Fibroblast of upper back skin (primary cell): ENCODE measurements at places on chromosomes 12 and 14.

DNA sequence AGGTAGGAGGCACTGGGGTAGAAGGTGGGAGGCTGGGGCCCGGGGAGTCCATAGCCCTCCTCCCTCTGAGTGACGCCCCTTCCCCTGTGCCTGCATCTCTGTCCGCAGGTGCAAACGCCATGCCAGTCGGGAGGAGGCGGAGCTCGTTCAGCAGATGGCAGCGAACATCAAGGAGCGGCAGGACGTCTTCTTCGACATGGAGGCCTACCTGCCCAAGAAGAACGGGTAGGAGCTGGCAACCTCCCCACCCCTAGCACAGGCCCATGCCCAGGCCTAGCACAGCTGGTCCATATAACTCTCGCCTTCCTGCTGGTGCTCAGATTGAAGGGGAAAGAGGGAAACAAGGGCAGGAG is 35.6 kb downstream of the TMEM120B start:
- no peak for DNase-seq

DNA sequence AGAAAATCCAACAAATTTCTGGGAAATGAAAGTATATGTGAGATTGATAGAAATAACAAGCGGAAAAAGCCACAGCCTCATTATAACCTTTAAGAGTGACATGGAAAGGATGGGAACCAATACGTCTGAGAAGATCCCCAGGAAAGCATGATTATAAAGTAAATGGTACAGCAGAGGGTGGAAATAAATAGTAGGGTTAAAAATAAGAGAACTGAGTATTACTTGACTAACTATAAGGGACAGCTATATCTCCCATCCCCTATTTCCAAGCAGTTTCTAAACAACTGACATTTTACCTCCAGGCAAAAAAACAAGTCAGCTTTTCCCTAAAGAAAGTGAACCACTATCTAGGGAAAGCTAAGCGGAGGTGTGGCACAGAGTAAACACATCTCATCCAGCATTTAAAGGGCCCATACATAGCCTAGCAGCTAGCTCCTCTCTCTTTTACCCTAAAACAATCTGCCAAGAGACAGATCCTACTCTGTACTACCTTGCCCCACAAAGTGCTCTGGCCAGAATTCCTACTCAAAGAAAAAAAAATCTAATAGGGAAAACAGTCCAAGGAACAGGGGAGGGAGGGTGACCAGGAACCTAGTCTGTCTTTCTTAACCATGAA is 11.2 kb downstream of the OSBPL8 start:
- no peak for DNase-seq

GRCh38 chr12:109736552-109737108 is 23.0 kb downstream of the FAM222A start:
- DNase-seq: peak; percentile 36

GRCh38 chr12:126212824-126213223 is 1147.6 kb downstream of the AACS start:
- DNase-seq: no peak

DNA sequence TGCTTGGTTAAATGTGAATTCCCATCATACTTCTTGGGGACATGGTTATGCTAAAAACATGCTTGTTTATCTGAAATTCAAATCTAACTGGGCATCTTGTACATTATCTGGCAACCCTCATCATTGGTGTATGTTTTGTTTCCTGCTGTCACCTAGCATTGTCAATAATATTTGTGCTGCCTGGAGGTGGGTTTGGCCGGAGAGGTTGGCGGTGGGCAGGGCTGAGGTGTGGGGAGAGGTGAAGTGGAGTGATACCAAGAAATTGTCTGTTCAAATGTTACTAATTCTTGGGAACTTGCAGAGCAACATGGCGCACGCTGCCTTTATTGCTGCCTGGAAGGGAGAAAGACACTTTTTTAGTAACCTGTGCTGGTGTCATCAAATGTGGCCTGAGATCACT is 280.5 kb downstream of the VRK1 start:
- DNase-seq: no peak

DNA sequence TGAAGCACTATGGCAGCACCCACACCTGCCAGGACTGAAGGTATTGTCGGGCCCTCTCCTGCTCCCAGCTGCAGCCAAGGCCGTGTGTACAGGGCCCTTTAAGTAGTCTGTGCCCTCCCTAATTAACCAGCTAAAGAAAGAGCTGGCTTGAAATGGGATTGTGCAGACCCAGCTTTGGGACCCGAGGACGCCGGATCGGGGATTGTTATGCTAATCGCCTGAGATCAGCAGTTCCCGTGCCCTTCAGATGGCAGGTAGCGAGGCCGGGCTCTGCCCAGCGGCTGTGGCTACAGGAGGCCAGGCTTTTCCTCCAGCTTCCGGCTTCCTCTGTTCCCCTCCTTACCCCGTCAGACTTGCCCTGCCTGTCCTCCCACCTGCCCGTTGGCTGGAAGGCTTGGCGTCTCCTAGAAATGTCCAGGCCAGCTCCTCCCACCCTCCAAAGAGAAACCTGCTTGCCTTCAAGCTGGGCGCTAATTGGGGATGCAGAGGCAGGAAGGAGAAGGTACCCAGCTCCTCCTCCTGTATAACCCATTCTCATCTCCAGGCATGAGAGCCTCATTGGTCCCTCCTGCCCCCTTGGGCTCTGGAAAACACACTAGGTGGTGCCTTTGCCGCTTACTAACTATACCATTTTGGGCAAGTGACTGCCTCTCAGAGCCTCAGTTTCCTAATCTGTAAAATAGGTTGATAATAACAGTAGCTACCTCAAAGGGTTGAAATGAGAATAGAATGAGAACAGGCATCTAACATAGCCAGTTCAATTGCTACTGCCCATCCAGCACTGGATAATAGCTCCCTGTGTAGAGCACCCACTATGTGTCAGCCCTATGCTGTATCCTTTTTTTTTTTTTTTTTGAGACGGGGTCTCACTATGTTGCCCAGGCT is 25.8 kb upstream of the MSI1 start:
- no peak for DNase-seq

DNA sequence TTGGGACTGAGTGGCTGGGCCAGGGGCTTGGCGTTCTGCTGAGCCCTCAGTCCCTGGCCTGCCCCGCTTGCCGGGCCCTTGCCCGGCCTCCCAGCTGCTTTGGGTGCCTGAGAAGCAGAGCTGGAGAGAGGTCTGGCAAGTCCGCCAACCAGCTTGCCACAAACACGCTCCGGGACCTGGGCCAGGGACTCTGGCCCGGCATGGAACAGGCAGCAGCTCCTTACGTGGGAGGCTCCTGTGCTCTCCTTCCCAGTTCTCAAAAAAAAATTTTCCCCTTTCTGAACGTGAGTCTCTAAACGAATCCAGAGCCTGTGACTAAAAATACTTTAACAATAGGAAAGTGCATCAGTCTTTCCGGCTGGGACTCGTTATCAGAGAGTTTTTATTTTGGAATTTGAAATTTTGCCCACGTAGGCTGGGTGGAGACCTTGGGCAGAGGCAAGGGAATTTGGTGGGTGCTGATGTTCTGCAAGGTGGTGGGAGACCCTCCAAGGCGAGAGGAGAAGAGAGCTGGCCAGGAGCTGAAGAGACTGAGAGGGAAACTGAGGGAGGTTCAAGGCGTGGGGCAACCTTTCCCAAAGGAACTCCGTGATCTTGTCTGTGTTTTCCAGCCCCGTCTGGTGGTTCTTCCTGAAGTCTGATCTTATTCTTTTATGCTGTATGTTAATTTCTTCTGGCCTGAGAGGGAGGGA is 6.8 kb upstream of the NR4A1 start:
- DNase-seq: peak; percentile 69

DNA sequence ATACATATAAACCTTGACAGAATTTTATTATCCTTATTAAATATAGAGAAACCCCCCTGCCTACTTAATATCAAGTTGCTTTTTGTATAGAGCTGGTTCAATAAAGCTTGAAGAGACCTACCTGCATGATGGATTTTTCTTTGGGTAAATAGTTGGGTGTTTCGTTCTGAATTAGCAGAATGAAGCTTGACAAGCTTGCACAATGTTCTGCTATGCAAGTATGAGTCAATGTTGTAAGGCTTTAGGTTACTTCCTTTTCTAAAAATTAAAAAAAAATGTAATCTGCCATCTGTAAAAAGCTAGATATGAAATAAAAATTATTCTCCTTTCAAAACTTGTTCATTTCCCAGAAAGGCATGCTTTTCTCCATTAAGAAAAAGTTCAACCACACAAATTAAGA is 1662.6 kb upstream of the SEL1L start:
- DNase-seq: peak; percentile 6

DNA sequence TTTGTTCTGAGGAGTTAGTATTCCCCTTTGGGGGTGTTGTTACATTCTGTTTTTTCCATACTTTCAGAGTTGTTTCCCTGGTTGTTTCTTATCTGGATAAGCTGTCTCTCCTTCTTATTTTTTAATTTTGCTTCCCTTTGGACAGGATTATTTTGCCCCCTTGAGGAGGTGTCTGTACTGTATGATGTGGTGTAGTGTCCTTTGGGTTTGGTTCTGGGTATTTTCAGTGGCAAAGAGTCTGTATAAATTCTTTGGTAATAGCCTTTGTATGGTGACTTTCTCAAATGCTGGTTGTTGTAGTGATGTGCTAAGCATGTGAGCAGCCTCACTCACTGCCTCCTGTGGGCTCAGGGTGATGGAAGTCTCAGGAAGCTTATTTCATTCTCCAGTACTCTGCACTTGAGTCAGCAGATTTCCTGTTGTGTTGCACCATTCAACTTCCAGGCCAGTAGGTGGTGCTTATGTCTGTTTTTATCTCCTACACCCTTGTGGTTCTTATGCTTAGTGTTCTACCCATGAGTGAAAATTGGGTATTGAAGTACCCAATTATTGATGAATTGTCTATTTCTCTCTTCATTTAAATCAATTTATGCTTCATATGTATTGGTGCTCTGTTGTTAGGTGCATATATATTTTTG is 103.3 kb upstream of the PMCH start:
- peak; percentile 54 for DNase-seq

DNA sequence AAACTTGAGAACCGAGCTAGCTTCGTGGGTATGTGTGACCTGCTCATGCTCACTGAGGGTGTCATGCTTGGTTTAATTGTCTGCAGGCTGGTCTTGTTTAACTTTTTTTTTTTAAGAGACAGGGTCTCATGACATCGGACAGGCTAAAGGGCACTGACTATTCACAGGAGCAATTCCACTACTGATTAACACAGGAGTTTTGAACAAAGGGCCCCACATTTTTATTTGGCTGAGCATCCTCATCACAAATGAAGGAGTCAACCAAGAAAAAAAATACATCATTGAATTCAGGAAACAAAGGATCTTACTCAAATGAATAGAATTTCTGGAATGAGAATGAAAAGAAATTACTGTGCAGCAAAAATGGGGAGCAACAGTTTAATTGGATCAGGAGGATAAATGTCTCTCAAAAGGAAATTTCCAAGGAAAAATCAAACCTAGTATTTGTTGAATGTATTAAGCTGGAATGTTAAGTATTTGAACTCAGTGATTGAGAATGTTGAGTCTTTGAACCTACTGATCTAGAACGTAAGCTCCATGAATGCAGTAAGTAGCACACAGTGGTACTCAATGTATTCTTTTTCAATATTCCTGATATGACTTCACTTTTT is 20.8 kb upstream of the PYROXD1 start:
- DNase-seq: peak; percentile 19

DNA sequence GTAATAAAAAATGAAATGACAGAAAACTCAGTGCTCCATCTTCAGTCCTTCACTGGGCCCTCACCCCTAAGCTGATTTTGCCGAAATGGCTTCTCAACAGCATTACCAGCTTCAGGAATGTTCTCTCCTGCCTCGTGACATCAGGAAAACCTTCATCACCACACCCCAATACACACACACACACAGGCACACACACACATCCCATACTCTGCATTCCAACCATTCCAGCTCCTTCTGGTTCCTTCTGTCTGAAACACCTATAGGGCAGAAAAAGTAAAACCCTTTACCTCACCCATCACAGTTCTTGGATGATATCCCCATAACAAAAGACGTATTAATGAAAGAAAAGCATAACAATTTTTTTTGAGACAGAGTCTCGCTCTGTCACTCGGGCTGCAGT is 75.9 kb downstream of the CCDC60 start:
- DNase-seq: no peak

- no peak for DNase-seq
These were observed 9.7 kb downstream of the GLRX5 start for GRCh38 chr14:95544588-95544987.

DNA sequence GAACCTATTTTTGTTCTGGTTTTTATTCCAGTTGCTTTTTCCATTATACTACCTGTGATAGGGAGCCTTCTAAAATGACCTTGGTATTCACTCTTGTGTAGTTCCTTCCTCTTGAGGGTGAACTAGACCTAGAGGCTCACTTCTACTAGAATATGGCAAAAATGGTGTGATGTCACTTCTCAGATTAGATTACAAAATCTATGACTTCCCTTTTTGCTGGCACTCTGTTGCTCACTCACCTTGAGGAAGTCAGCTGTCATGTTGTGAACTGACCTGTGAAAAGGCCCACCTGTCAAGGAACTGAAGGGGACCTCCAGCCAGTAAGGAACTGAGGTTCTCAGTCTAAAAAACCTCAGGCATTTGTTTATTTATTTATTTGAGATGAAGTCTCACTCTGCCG is 5.7 kb downstream of the MIPOL1 start:
- DNase-seq: no peak

DNA sequence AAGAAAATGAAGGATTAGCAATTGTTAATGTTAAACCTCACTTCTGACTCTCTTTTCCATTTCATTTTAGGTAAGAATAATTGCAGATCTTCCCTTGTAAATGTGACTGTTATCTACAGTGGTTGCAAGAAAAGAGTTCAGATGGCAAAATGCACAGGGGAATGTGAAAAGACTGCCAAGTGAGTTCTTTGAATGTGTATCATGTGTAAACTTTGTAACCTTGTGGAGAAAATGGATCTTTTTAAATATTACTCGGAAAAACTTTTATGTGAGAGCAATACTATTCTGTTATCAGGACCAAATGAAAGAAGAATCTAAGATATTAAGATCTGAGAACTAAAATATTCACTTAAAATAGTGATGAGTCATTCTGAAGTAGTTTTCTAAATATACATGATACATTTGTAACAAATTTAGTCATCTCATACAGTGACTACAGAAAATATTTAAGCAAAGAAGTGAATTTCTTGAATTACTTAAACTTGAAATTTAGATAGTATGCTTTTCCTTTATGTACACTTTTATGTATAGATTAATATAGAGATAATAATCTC is 122.5 kb upstream of the CNTN1 start:
- peak; percentile 32 for DNase-seq

- DNase-seq: no peak
These were observed 41.0 kb downstream of the HSD17B6 start for GRCh38 chr12:56804169-56804568.

DNA sequence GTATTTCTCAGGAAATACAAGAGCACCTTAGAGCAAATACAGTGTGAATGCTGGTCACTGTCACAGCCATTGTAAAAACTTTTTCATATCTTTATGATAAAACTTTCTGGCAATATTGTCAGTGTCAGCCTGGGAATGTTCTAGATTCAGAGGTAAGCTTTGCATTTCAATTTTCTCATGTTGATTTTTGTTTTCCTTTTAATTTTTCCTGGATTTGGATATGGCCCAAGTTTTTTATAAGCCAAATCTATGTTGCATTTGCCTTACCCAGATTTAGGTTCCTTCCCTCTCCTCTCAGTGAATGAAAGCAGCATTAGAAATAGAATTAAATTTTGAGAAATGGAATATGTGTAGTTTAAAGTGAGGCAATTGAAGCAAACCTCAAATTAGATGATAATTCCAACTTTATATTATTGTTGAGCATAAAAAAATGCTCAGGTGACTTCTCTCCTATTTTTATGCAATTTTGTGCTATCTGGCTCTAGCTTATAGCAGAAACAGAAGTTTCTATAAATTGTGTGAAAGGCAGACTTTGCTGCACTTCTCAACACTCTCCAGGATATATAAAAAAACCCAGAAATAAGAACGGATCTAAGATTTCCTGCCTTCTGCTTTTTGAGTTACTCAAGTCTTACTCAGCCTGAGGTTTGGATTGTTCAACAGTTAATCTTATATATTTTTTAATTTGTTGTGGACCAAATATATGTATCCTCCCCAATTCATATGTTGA is 368.2 kb upstream of the PRICKLE1 start:
- DNase-seq: no peak
